Activated T-helper 17 cell treated with anti-CD3 and anti-CD28 coated beads, Interleukin-2, amount 50 U/mL, for 72 hours (primary cell): ENCODE measurements at places on chromosomes 2 and 18.

DNA sequence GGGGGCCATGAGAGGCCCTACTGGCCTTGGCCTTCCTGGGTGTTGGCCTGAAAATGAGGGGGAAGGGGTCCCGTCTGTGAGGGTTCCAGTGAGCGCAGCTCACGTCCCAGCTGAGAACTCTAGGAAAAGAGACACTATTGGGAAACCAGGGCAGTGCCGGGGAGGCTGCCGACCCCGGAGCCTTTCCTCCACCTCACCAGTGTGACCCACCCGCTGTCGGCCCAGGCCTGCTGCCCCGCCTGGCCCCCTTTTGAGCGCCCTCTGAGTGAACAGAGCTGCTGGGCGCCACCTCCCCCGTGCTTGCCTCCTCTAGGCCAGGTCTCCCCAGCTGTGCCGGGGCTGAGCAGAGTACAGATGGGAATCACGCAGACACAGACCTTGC lies 17.5 kb upstream of the ARHGEF4 start:
- ATAC-seq, result no peak

GRCh38 chr2:163248376-163249253 lies 410.0 kb upstream of the KCNH7 start:
- no peak for ATAC-seq

GRCh38 chr2:178238154-178238521 lies 43.8 kb downstream of the OSBPL6 start:
- ATAC-seq, result no peak

DNA sequence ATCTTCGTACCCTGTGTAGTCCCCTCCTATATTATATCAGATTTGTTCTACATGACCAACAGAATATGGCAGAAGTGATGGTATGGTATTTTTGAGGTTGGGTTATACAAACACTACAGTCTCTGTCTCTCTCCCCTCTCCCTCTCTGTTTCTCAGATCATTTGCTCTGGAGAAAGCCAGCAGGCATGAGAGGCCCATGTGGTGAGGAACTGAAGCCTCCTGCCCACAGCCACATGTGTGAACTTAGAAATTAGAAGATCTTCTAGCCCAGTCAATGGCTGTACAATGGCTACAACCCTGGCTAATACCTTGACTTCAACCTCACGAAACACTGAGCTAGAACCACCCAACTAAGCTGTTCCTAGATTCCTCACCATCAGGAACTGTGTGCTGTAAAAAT lies 250.6 kb downstream of the SMAD2 start:
- ATAC-seq, result no peak

GRCh38 chr2:231057590-231057989 lies 923 bp downstream of the PSMD1 start:
- ATAC-seq, result no peak

DNA sequence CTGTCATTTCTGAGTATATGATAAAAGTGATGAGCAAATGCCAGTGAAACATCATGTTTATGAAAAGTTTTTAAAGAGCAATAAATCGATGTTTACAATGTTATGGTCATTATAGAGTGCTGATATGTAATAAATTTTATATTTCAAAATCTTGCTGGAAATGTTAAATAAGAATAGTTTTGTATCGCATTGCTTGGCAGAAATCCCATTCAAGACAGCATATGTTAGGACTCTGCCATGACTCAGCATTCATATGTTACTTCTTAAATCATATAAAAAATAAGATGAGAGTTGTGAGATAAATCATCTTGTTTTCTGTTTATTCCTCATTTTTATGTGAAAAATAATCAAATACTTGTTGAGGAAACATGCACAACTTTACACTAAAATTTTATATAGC lies 949.9 kb upstream of the NRXN1 start:
- ATAC-seq, result no peak

DNA sequence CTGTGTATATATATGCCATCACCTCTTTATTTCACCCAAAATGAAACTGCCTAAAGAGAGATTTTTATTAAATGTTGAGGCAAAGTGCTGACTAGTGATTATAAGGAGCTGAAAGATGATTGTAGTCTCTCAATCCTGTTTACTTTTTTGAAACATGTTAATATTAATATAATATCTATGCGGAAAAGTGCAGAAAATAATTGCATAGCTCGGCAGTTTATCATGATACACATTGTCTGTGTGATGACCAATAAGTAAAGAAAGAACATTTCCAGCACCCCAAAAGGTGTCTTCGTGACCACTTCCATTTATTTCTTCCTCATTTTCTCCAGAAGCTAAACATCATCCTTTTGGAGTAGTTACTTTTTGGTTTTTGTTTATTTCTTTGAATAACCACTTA lies 99.0 kb downstream of the BIRC6 start:
- ATAC-seq, result no peak

DNA sequence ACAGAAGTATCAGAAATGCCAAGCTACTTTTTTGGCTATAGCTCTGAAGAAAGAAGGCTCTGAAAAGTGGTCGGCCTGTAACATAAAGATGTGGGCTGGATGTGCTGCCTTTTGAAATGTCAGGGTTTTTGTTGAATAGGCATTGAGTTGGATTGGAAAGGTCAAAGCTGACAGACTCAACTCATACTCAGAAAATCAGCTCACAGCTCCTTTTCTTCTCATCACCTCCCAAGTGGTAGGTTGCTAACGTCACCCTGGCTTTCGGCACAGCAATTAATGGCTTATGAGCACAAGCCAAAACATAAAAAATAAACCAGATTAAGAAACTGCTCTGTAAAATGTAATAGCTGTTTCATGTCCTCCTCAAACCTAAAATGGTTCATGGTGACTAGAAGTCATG lies 68.3 kb downstream of the KCNF1 start:
- ATAC-seq, result no peak

- no peak for ATAC-seq
Measured at GRCh38 chr2:159863526-159864160, 65.6 kb upstream of the CD302 start.

DNA sequence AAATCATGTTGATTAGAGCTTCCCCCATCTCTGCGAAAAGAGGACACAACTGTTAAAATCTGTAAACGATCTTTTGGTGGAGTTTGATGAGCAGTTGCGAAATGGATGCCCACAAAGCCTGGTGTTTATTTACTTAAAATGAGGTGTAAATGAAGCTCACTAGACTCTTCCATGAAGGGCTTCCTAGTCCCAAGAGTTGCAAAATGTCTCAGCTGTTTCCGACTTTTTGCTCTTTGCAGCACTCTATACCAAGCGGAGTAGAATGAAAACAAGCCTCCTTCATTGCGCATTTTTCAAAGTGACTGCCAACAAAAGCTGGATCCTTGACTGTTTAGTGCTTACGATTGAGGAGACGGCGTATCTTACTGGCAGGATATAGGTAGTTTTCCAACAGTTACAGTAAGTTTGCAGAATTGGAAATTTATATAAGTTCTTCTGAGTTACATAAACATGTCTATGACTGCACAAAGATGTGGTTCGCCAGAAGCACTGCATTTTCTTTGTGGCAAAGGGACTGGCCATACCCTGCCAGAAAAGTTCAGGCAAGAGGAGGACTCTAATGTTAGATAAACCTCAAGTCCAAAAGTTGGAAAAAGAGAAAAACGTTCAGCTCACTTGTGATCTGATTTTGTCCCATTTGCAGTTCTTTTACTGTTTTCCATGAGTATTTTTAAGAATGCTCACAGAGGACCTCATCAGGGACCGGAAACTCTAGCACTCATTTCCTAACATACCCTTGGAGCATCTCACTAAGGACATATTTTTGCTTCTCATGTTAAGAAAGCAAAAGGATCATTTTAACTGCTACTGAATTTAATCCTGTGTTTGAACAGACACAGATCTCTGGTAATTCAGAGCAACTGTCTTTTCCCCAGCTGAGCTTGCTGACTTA lies 42.7 kb downstream of the COLEC12 start:
- ATAC-seq, result no peak

DNA sequence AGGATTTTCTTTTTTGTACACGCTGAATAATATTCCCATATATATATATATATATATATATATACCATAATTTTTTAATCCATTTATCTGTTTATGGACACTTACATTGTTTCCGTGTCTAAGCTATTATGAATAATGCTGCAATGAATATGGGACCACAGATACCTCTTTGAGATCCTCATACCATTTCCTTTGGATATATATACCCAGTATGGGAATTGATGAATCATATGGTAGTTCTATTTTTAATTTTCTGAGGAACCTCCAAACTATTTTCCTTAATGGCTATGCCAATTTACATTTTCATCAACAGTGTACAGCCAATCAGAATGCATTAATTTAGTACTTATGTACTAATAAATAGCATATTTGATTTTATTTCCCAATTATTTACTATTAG lies 53.1 kb downstream of the MERTK start:
- ATAC-seq, result no peak

- ATAC-seq, result no peak
Measured at GRCh38 chr2:163748420-163748819, 12.6 kb upstream of the FIGN start.
